ENCODE measurements at places on chromosomes 5 and 9.

GRCh38 chr5:158383486-158383885, 524.5 kb upstream of the CLINT1 start:
- DNase-seq, result no peak

DNA sequence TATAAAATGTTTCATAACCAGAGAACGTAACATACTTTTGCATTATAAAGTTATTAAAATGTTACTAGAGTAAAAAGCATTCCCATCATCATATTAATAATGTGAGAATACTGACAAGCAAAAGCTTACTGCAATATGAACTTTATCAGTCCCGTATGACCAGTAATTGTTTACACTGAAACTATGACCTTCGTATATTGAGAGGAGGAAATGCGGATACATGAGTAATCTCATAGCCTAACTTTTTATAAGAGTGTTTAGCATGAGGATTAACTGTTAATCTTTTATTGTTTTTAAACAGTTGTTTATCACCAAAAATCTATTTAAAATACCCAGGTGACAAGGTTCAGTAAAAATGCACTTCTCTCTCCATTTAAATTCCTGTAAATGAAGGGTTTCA, 272.4 kb downstream of the SLF1 start:
- no peak for DNase-seq

DNA sequence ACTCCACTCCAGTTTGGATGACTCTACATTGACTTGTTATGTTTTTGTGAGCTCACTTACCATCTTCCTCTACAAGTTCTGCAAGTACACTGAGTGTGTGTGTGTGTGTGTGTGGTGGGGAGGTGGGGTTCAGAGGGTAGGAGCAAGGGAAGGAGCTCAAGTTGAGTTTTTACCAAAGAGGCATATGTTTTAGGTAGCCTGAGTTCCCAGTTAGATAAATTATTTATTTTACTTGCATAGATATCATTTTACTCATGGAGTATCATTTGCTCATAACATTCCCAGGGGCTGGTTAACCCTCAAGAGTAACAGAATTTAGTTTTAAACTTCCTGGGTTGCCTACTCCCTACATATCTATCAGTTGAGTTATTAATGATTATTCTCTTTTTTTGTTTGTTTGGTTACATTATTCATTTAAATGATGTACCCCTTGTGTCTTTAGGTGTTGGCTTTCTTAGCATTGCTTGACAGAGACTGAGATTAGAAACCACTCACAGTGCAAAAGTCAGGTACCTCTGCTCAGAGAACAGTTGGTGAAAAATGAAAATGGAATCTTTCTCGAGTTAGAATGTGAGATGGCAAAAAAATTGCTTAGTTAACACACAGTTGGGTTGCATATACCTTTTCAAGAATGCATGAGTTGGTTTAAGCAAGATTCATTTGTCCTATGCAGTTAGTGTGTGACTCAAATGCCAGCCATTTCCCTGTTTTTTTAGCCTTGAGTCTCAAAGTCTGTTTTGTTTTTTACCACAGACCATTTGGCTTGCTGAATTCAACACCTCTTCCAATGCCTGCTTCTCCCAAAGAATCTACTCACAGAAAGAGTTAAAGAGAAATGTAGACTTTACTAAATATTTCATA, 29.2 kb downstream of the TNFSF8 start:
- DNase-seq, result no peak

- no peak for DNase-seq
Observed at GRCh38 chr9:138007566-138007917, 130.0 kb downstream of the CACNA1B start.

- DNase-seq, result no peak
Observed at GRCh38 chr5:153469423-153469822, 21.0 kb upstream of the GRIA1 start.

- DNase-seq, result no peak
Observed at GRCh38 chr5:141903261-141903660, 20.4 kb upstream of the DELE1 start.

DNA sequence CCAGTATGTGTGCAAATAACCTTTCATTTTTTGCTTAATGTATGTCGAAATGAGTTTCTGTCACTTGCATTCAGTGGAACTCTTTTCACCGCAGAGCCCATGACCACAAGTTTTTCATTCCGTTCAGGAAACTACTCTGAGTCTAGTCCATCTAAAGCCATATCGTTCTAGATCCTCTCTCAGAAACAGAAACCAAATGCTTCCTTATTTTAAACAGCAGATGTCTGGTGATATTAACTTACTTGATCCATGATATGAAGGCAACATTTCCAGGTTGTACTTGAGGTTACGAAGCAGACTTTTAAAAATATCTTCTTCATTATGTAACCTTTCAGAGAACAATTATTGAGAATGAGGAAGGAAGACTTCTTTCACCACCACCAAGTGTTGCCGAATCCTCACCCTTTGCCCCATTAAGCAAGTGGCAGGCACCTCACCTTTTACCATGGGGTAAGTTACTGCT, 72.4 kb upstream of the GNAQ start:
- DNase-seq, result no peak

Data from right cardiac atrium (tissue), 5 donors.